ENCODE measurements at places on chromosomes 13 and 19. TPM values are rescaled to one million over a fixed set of nuclear protein-coding genes. Genes with fewer than 3 reads are reported as not detected.
A peak's percentile ranks its signal among the peaks of the same experiment; 100 is the strongest.

GRCh38 chr13:109743706-109744453 lies 42.5 kb downstream of the IRS2 start:
- no peak for DNase-seq

- no peak for DNase-seq
These were observed 17.7 kb upstream of the WASF3 start for GRCh38 chr13:26539738-26540292.

DNA sequence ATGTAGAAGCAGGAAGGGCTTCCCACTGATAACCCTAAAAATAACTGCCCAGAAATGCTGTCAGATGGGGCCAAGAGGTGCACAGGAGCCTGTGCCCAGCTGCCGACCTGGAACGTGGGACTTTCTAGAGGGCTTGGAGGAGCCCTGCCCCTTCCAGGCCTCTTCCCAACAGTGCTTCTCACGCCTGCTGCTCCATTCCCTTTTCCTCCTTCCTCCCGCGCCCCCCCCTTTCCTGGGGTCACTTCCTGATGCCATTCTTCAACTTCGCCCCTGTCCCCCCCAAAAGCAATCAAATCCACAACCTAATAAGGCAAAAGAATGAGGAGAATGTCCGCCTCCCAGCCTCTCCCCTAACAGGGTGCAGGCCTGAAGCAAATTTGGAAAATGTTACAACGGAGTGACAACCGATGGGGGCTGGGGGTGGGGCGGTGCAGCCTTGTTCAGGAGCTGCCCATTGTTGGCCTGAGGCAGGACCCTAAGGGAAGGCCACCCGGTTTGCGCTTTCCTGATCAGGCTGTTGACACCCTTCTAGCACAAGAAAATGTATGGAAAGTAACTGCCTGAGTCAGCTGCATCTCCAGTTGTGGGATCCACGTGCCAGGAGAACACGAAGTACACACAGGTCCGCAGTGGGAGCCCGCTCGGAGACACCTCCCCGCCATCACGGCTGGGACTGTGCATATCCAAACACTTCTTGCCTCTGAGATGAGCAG lies 18.7 kb downstream of the ACTN4 start:
- peak; percentile 75 for DNase-seq

- DNase-seq = no peak
These were observed 47.5 kb downstream of the SPATA13 start for GRCh38 chr13:24207841-24208667.

GRCh38 chr13:79290595-79291244 lies 115.3 kb downstream of the RBM26 start:
- DNase-seq = no peak

- DNase-seq = no peak
These were observed 2.2 kb upstream of the PLAUR start for GRCh38 chr19:43672061-43672679.

KLF2 gene
- polyA plus RNA-seq = 24.2 TPM

SLC25A30 gene
- polyA plus RNA-seq = 19.3 TPM

TEAD2 gene
- 23.0 TPM for polyA plus RNA-seq

ZNF724 gene
- polyA plus RNA-seq = 0.17 TPM

Measured in psoas muscle (tissue), 8 donors.